Stimulated activated CD4-positive, alpha-beta T cell treated with anti-CD3 and anti-CD28 coated beads, Interleukin-1b, Interleukin-23, amount 100 ng/mL, for 1 hour (primary cell): ENCODE measurements at places on chromosomes 7 and 10.

GRCh38 chr10:114593816-114594468, 64.1 kb downstream of the ABLIM1 start:
- no peak for DNase-seq

- DNase-seq, result no peak
Measured at GRCh38 chr7:133571076-133571475, 318.2 kb downstream of the EXOC4 start.

GRCh38 chr10:129809841-129810240, 154.2 kb downstream of the EBF3 start:
- DNase-seq, result no peak

DNA sequence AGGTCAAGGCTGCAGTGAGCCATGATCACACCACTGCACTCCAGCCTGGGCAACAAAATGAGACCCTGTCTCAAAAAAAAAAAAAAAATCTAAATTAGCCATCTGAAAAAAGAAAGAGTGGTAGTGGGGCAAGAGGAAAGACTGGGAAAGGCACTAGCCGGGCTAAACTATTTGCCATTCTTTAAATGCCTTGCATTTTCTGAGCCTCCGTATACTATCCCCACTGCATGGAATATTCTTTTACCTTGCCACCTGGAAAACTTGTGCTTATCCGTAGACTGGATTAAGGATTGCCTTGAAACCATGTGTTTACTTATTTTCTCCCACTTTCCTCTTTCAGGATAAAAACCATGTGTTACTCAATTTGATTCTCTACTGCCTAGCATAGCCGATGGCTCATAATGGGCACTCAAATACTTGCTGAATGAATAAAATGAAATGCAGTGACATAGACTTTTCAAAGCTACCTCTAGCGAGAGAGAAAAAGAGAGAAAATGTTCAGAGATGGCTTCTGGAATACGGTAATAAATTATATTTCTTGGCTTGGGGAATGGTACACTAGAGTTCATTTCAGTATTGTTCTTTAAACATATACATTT, 30.6 kb downstream of the HYCC1 start:
- DNase-seq, result no peak

DNA sequence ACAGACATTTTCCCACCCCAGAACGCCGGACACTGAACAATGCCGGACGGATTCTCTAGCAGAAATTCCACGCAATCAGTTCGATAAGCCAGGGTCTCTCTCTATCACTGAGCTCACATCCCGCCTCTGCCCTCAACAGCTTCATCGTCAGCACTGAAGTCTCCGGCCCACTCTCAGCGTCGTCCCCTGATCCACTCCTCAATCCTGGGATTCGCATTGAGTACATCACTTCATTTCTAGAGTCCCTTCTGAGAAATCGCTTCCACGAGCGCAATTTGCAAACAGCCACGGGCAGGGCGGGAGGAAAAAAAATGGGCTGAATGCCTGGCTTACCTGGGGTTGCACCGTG, 365 bp downstream of the YME1L1 start:
- no peak for DNase-seq

DNA sequence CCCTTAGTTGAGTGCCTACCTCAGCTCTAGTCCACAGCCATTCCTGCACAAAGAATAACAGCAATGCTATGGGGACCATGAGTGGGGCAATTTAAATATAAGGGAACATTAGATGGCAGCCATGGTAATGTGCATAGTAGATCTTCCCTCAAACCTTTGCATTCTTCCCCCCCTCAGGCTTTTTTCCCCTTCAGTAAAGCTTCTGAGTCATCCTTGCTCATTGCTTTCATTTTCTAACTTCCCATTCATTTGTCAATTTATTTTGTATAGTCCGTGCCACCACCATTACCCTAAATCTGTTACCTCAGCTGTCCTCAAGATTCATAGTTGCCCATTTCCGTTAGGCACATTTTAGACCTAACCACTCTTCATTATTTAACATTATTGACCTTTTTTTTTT, 10.7 kb downstream of the HECTD2 start:
- DNase-seq, result no peak

DNA sequence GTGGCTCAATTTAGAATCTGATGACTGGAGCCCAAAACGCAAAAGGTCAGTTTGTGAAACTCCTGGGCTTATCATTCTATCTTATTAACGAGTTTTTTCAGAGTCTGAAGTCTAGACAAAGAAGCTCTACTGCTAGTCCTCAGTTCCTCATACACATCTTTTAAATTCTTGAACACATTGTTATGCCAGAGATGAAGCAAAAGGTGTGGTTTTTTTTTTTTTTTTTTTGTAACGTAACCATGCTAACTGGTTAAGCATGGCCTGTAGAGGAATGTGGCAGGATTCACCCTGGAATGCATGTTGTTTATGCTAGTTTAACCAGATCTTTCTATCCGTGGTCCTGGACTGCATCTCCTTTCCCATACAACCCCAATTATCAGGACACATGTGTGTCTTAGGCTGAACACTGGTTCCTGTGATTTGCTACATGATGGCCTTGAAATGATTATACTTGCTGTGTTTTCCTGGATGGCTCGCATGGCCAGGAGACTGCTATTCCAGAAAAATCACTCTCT, 79.3 kb upstream of the MDFIC start:
- no peak for DNase-seq
